NCI-H774 (cell line): ENCODE measurements at places on chromosomes 12 and 14.

- no peak for DNase-seq
These were observed 100.7 kb upstream of the ATF7IP start for GRCh38 chr12:14264778-14265177.

DNA sequence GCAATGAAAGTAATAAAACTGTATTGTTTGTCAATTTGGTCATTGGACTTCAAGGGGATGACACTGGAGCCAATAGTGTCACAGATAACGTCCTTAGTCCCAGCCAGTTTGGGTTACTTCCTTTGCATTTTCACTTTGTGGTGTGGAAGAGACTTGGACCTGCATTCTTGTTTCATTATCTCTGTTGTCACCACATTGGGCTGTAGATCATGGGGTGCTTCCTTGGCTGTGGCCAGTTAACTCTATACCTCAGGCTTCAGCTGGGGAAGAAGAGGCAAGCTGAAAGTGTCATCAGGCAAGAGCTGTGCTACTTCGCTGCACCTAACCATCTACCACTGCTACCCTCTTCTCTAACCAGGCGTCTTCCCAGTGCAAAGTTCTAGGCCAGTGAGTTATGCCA, 15.1 kb upstream of the CISTR start:
- DNase-seq = no peak

- no peak for DNase-seq
These were observed 2.1 kb upstream of the GPR132 start for GRCh38 chr14:105067140-105067968.

DNA sequence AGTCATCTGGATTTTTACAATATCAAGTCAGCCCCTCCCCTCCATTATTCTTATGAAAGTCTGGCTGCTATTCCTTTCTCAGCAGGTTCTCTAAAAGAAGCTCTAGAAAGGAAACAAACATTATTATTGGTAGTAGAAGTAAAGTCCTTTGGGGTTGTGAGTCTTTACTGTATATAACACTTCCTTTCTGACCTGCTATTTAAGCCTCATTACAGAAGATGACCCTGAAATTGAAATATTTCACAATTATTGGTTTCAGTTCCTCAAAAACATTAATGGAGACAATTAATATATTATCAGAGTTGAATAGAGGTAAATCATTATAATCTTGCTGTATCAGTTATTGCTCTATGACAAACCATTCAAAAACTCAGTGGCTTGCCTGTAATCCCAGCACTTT, 19.3 kb downstream of the PLEKHA5 start:
- DNase-seq = no peak

- DNase-seq = peak; percentile 54
These were observed 172.4 kb upstream of the CAND1 start for GRCh38 chr12:67096533-67097318.

DNA sequence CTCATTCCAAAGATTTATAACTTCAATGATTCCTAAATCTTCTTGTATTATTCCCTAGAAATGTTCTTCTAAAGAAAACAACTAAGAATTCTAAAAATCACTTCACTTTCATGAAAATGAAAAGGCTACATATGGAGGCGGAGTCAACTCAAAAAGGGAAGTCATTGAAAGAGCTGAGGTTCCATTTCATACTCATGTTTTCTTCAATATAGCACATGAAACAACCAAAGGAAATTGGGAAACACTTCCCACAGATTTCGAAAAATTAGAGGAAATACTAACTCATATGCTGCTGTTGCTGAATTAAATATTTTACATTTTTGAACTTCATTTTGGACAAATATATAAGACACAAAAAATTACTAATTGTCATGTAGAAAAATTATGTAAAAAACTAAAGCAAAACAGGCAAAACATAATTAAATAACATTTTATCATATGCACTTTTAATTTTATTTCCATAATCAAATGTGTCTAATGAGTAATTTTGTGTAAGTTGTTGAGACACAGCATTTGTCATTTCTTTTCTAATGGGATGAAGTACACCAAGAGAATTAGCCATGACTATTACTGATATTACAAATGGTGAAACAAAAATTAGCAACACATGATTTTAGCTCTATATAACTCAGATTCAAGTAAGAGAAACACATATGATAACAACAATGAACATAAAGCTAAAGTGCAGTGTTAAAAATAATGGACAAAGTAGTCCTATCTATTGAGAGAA, at the start of gene CD163:
Gene CD163, minus strand, starts transcription at position 92 of the 730 bp plus-strand sequence. Its CDS starts 87 bp downstream, at position 5.
- no peak for DNase-seq

DNA sequence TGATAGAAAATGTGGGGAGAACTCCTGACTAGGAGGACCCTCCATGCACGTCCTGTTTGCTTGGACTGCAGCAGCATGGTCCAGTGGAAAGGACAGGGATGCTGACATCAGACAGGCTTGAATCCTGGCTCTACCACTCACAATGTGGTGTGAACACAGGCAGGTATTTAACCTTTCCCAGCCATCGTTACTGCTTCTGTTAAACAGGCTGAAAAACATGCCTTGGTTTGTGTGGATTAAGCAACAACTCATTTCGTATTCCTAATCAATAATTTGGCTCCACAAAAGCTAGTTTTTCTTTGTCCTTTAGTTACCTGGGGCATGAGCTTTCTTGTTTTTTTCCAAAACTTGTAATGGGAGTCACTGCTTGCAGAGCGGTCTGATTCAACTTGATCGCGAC, 41.0 kb downstream of the APPL2 start:
- no peak for DNase-seq

- DNase-seq = peak; percentile 95
These were observed 11.3 kb upstream of the SCFD1 start for GRCh38 chr14:30610787-30611343.

GRCh38 chr12:46181465-46181864, 87.4 kb downstream of the SLC38A1 start:
- no peak for DNase-seq

GRCh38 chr14:101398011-101398410, 163.3 kb upstream of the DIO3 start:
- no peak for DNase-seq

GRCh38 chr14:58752289-58752688, 114.5 kb downstream of the DACT1 start:
- no peak for DNase-seq

DNA sequence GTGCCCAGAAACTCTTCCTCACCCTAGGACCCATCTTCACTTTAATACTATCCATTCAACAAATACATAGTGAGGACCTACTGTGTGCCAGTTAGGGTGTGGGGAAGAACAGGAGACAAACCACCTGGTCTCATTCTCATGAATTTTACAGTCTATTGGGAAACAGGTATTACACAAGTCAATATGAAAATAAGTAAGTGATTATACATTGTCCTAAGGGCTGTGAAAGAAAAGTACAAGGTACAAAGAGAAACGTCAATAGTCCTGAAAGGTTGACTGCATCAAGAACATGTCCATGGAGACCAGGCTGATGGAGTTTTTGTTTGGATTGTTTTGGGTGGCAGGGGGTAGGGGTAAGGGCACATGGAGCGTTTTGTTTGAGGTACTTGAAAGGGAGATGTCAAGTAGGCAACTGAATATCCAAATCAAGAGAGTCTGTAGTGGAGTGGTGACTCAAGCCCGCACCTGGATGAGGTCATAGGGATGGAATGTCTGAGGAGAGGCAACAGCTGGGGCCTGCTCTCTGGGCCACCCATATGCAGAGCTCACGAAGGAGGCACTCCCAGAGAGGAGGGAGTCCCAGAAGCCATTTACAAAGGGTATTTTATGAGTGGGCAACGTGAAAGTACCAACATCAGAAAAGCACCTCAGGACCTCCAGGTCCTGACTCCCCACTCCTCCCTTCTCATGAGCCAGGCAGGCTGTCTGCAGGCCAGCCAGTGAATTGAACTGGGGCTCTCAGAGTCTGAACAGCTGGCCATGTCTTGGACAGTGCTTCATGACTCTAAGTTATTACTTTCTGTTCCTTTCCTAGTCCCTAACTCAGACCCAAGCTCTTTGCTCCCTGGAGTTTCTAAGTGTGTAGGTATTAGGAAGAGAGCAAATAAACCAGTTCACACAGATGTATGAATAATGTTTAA, 272.0 kb downstream of the ZFP36L1 start:
- DNase-seq = peak; percentile 40

GRCh38 chr12:132127041-132127440, 17.1 kb downstream of the DDX51 start:
- no peak for DNase-seq

DNA sequence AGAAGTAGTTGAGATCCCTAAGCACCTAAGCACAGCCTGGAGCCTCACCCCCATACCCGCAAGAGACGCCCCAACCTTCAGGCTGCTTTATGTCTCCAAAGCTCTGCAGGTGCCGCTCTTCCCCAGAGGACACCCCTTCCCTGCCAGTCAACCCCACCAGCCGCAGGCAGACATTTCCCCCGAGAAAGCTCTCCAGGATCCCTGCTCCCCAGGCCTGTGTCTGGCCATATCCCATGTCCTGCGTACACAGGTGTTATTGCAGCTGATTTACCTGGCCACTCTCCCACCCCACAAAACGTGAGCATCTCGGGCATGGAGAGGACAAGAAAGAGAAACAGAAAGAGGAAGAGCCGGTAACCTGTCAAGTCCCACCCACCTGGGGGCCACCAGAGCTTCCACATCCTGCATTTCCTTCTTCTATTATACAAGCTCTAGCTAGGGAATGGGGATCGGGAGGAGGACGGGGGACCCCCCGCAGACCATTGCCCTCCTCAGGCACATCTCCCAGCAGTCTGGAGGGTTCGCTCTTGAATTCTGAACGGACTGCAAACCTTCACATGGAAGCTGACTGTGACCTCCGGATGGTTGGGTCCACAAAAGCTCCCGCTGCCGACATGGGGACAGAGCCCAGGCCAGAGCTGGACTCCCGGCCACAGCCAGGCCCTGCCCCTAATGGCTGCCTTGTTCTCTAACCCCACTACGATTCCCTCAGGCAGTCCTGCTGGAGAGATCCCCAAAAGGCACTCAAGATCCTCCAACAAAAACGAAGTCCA, 17.6 kb downstream of the CCDC88C start:
- DNase-seq = no peak

- no peak for DNase-seq
These were observed 195.6 kb downstream of the CHST11 start for GRCh38 chr12:104652358-104652757.

DNA sequence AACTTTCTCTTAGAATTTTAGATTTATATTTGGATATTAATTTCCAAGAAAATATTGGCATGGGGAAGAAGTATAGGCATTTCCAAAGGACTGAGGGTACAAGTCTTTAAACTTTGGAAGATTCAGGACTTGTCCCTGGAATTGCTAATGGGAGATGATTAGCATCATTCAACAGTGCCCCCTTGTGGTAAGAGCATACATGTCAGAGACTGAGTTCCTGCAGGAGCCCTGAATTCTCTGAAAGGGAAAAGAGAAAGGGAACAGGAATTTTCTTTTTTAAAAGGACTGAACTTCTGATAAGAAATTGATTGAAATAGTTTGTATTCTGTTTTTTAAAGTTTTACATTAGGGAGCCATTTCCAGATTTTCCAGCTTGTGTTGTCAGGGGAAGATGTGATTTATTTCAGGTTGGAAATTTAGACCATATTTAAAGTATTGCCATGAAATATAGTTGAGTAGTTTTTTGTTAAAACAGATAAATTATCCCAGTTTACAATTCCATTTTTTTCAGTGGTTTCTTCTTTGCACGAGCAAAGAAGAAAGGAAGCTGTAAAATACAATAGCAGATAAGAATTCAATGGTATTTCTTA, 44.0 kb upstream of the REP15 start:
- peak; percentile 71 for DNase-seq

DNA sequence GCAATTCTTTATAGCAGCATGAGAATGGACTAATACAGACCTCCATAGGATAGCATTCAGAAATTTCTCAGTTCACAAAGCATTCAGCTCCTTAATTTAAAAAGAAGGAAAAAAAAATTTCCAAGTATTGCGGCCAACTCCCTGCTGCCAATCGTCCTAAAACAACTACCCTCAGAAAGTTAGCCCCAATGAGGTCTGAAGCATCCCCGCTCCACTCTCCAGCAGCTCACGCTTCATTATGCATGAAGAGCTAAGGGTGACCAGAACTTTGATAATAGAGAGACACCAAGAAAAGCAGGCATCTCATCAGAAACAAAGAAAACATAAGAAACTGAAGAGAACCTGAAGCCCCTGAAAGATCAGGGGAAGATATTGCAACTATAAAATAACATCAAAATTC, 172.8 kb upstream of the NUDT4 start:
- no peak for DNase-seq

DNA sequence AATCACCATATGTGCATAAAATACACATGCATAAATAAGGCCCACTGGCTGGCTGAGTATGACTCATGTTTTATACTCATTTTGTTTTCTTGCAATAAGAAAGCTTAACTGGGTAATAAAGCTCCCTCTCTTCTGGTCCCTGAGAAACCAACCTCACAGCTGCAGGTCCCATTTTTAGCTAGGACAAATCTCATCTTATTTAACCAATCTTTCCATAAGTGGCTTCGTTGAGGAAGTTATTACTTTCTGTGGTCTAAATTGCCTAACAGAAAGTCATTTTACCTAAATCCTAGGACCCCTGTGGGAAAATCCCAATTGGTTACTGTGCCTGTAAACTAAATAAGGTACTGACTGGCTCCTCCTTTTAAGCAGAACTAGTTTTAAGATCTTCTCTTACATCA, 232.8 kb upstream of the FBXO33 start:
- no peak for DNase-seq

DNA sequence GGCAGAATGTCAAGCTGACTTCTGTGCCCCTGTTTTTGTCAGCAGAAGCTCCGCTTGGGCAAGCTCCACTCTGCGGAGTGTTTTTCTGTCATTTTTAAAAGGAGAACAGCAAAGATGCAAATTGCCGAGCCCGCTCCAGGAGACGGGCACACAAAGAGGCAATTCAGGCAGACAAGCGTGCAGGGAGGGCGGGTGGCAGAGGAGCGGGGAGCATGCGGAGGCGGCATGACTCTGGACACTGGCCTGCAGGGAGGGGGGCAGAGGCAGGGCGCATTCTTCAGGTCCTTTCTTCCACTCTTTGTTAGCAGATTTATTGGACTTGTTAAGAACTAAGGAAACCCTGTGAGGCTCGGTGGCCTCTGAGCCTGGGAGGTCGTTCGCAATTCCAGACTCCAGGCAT, 187.3 kb upstream of the RMST start:
- DNase-seq = no peak

- DNase-seq = no peak
These were observed 72.9 kb upstream of the KRAS start for GRCh38 chr12:25323581-25323982.

- no peak for DNase-seq
These were observed 33.4 kb upstream of the ERGIC2 start for GRCh38 chr12:29414368-29414767.
